CD8-positive, alpha-beta memory T cell (primary cell): ENCODE measurements at places on chromosomes 13 and 19. TPM values are rescaled to one million over a fixed set of nuclear protein-coding genes. Genes with fewer than 3 reads are reported as not detected.

The UNC13A gene
- total RNA-seq = not detected

The PBX4 gene
- 15.0 TPM for total RNA-seq

The KIR3DL1 gene
- 0.28 TPM for total RNA-seq

The CLIP3 gene
- 0.29 TPM for total RNA-seq
